ENCODE measurements at places on chromosomes 1 and 21.

- DNase-seq: no peak
Observed at GRCh38 chr1:201136355-201137023, 9.5 kb upstream of the ASCL5 start.

- no peak for DNase-seq
Observed at GRCh38 chr1:221809091-221810029, 67.5 kb upstream of the DUSP10 start.

DNA sequence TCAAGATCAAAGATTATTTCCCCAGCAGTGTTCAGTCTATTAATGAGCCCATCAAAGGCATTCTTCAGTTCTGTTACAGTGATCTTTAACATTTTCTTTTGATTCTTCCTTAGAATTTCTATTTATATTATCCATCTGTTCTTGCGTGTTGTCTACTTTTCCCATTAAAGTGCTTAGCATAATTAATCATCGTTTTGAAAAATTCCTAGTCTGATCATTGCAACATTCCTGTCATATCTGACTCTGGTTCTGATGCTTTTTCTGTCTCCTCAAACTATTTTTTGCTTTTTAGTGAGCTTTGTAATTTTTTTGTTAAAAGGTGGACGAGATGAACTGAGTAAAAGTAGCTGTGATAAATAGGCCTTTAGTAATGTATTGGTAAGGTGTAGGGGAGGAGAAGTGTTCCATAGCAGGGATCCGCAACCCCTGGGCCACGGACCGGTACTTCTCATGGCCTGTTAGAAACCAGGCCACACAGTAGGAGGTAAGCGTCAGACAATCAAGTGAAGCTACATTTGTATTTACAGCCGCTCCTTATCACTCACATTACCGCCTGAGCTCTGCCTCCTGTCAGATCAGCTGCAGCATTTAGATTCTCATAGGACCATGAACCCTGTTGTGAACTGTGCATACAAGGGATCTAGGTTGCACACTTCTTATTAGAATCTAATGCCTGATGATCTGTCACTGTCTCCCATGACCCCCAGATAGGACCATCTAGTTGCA, 163.3 kb downstream of the PIK3R3 start:
- no peak for DNase-seq

GRCh38 chr1:199687321-199687720, 340.2 kb upstream of the NR5A2 start:
- DNase-seq: no peak

GRCh38 chr1:161157867-161158266, 1.4 kb upstream of the USP21 start:
- DNase-seq: no peak

DNA sequence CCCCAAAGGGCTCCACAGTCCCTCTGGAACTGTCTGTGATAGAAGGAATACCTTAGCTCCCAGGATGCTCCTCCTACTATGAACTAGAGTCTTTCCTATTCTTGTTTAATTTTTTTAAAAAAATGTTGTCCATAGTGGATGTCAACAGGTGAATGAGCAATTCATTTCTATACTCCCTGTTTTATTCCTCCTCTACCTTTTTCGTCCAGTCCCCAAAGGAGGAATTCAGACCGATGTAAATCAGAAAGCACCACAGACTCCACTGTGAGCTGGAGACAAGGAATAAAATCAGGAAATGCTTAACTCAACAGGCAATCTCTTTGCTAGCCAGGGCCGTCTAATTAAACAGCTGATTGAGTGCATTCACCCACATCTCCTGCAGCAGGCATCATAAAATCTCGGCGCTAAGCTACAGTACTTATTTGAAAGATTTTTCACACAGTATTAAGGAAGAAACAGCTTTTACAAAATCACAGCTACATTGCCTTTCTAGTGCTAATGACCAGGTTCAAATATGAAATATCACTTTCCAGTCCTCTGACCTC, 381.6 kb downstream of the SIPA1L2 start:
- peak; percentile 65 for DNase-seq

DNA sequence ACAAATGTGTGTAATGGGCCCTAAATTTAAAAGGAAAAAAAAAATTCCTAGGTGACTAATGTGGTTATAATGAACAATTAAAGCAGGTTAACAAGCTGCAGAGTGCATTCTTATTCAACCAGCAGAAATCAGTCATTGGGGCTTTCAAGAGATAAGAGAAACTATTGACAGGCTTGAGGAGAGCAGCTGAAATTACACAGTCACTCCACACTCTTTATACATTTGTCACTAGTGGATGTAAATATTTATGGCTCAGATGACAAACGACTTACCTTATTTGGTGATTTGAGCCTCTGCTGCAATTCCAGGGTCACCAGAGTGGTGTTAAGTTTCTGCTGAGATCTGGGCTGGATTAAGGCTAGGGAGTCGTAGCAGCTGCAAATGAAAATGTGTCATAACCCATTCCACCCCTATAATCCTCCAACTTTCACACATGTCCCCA, 896.3 kb downstream of the TTLL7 start:
- peak; percentile 24 for DNase-seq

DNA sequence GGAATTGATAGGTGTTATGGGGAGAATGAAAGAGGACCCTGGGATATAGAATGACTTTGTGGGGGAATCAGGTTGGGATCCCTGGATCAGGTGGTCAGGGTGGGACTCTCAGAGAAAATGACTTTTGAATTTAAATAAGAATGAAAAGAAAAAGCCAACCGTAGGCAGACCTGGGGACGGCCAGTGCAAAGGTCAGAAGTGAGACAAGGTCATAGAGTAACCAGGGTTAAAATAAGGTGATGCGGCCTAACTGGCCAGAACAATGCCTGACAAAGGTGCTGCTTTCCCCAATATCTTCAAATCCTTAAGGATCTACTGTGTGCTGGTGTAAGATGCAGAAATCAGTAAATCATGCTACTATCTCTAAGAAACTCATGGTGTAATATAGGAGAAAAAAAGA, 238.4 kb upstream of the JUN start:
- no peak for DNase-seq

DNA sequence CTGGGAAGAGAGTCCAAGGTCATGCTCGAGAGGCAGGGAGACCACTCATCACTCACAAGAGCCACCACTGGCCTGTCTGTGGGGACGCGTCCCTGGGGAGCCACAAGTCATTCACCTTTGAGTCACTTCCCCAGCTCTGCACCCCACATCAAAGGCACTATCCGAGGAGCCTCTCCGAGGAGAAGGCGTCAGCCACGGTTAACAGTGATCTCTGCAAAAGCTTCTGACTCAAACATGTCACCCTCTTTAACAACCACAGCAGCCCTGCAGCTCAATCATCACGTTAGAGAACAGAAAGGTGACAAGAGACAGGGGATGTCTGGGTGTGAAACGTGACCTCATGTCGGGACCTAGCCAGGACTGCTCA, 9.0 kb downstream of the LRRC47 start:
- DNase-seq: no peak

- DNase-seq: no peak
Observed at GRCh38 chr1:181448461-181448860, 34.9 kb upstream of the CACNA1E start.

GRCh38 chr1:48470481-48470855, 1.5 kb downstream of the SPATA6 start:
- DNase-seq: peak; percentile 48

DNA sequence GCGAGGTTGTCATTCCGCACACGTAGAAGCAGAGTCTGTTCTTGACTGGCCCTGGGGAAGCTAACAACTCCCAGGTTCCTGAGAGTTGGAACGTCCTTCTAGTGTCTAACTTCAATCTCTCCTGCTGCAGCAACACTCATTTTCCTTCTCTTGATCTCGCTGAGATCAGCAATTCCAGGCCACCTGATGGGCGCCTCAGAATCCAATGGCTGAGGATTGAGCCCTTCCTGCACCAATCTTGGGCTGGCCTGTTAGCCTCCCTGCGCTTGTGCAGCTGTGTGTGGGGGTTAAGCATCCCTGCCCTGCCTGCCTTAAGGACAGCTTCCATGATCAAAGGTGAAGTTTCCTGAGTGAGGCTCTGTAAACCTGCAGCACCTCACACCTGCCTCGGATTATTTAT, 87.9 kb downstream of the SYT2 start:
- DNase-seq: no peak

DNA sequence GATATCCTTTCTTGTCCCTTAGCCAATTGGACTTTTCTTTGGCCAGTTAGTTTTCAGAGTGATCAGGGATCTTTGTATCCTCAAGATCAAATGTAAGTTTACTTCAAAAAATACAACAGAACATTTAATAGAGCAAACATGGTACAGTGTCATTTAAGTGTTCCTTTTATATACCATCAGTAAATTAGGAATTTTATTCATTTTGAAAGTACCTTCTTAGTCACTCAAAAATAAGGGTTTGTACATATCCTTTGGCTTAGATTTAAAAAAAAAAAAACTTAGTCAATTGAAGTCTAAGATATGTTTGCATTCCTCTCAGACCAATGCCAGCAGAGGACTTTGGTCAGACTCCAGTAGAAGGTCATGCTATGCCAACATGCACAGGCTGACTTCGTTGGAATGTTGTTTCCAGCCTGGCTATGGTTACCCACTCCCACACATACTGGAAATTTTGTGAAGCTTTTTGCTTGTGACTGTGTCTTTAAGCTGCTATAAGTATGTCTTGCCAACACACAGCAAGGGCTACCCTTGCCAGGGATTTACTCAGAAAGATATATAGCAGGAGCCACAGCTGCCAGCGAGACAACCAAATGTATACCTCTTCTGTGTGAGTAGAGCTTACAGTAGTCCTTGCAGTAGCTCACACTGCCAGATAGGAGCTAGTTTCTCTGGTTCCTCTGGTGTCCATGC, 81.5 kb upstream of the LRIF1 start:
- DNase-seq: no peak

- DNase-seq: no peak
Observed at GRCh38 chr1:4133297-4133938, 233.3 kb upstream of the C1orf174 start.

DNA sequence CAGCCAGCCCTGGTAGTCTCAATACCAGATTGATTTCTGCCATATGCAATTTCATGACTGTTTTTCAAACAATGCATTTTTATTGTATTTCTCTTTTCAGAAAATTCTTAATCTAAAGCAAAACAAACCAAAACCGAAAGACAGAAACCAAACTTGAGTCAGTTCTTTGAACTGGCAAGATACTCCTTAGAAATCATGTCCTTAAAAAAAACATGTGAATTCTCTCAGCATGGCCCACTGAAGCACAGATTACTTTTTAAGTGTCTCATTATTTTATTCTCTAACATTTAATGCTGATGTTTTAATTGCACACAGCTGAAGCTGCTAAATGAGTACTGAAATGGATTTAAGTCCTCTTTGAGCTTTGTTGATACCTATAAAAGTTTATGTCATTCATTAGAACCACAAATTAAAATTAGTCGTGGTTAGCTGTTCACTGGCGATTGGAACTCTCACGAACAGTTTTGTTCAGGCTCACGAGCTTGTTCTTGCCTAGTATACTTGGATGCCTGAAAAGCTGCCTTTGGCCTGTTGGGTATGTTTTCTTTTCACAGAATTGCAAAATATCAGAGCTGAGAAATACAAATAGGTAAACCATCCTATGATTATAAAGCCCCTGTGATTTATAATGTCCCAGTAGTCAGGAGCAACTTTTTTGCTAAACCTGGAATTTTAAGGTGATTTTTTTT, 87.5 kb downstream of the CAMTA1 start:
- no peak for DNase-seq

GRCh38 chr1:201096041-201096461, 16.2 kb downstream of the CACNA1S start:
- DNase-seq: peak; percentile 17

- peak; percentile 24 for DNase-seq
Observed at GRCh38 chr1:245800901-245801605, 646.3 kb downstream of the KIF26B start.

DNA sequence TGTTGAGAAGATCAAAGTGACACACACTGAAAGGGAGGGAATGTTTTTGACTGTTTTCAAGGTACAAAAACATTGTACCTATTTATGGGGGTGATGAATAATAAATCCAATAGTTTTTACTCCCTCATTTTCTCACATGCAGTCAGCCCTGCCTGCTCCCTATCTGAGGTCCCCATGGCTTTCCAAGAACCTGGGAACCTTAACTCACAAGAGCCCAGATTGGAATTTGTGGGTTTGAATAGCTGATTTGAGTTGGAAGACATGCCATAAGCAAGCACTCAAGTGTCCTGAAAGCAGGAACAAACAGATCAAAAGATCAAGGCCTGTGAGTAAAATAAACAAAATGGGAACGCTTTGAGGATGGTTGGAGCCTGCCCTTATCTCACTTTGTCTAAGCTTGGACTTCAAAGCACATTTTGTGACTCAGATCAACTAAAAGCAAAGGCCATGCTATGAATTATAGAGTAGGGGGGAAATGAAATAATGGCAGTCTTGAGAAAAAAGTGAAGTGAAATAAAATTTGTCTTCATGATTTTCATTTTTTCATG, 136.6 kb downstream of the LYPLAL1 start:
- DNase-seq: no peak

DNA sequence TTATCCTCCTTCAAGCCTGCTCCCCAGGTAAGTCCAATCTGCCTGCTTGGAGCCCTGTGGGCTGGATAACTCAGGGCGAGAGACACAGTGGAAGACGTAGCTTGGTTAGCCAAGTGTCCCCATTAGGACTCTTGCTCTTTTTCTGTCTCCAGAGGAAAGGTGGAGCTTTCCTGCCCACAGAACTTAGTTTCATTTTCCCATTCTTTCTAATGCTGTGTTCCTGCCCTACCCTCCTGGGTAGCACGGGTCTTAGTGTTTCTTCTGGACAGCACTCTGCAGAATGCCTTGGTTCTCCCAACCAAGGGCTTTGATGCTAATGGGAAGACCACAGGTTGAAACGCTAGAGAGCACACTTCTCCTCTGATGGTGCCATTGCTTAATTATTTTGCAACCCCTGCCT, 92.5 kb upstream of the LRRC8D start:
- no peak for DNase-seq

GRCh38 chr1:183780159-183780558, 24.8 kb upstream of the RGL1 start:
- no peak for DNase-seq

- DNase-seq: no peak
Observed at GRCh38 chr1:40532062-40532389, 589 bp downstream of the ZNF684 start.

- peak; percentile 21 for DNase-seq
Observed at GRCh38 chr1:9294910-9295636, 2.4 kb downstream of the SPSB1 start.

- no peak for DNase-seq
Observed at GRCh38 chr1:14809191-14809981, 210.9 kb downstream of the KAZN start.

DNA sequence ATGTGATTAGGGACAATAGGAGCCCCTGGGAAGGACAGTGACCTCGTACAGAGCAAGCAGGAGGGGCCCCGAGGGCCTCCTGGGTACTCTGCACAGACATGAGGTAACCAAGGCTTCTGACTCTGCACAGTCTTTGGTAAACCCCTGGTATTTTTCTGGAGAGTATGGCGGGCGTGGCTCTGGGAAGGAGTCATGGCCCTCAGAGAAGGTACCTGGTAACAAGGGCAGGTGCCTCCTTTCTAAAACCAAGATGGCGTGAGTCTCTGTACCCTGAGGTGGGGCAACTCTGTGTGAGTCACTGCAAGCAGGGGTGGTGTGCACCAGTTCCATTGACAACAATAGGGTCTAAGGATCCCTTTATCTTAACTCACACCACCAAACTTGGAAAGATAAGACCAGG, 39.9 kb upstream of the SLC19A1 start:
- DNase-seq: no peak

- DNase-seq: no peak
Observed at GRCh38 chr1:95438218-95438948, 204.4 kb downstream of the RWDD3 start.

GRCh38 chr1:7657287-7658016, 113.6 kb upstream of the VAMP3 start:
- no peak for DNase-seq
